NCI-H1694 treated with DMSO at 0.1 percent for 48 hours (cell line): ENCODE measurements at places on chromosomes 13 and 19.

GRCh38 chr19:31980796-31981195 lies 364.6 kb upstream of the ZNF507 start:
- no peak for DNase-seq

GRCh38 chr19:8702350-8702749 lies 3.8 kb upstream of the ACTL9 start:
- DNase-seq, result no peak

GRCh38 chr19:55189403-55189835 lies 9.3 kb upstream of the SYT5 start:
- no peak for DNase-seq

- no peak for DNase-seq
Measured at GRCh38 chr19:2428321-2428690, 920 bp upstream of the TIMM13 start.

DNA sequence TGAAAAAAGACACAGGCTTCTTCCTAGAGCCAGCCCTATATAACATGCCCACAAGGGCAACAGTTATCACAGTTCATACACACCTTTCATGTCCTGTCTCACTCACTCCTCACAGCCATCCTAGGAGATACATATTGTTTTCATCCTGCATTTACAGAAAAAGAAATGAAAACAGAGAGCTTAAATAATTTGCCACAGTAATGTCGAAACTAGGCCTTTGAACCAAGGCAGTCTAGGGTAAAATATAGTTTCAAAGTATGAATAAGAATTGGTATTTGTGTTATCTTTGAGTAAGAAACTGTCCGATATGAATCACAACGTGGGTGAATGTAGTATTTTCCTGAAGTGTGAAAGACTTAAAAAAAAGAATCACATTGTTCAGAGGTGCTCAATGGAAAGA lies 26.8 kb downstream of the CLDN10 start:
- no peak for DNase-seq

DNA sequence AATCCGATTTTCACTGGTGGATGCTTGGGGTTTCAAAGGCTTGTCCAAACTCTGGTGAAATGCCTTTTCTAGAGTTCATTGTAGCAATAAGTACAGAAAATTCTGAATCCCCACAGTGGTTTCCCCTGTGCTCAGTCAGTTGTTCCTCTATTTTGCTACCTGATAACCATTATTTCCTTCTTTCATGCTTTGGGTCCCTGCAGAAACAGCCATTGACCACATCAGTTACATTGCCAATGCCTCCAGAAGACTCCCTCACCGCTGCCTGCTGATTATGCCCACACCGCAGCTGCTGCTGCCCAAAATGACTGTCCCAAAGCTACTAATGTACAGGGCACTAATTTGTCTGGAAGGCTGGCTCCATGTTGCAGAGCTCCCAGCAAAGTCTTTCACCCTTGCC lies 517.3 kb downstream of the KLF12 start:
- no peak for DNase-seq

GRCh38 chr13:24922387-24922744 lies 158.4 kb downstream of the RNF17 start:
- DNase-seq, result no peak

DNA sequence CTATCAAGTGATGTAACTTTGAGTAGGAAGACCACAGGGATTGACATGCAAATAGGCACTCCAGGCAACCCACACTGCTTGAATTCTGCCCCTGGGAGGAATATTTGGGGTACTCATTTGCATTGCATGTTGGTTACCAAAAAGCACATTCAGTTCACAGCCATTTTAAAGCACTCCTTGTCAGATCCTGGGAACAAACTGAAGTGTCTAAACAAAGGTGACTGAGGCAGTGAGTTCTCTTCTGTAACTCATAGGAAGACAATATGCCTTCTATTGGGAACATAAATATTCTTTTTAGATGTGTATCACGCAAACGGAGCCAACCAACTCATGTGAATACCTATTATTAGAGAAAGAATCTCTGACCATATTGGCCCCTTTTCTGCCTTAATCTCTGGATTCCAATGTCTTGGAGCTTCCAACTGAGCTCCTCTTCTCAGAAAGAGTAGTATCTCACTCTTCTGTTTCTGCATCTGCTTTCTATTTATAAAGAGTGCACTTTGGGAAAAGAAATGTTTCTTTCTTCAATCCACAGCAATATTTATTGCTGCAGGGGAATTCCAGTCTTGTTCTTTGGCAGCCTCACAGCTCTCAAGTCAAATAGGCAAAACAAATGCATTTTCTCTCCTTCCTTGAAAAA lies 125.7 kb upstream of the NBEA start:
- no peak for DNase-seq

DNA sequence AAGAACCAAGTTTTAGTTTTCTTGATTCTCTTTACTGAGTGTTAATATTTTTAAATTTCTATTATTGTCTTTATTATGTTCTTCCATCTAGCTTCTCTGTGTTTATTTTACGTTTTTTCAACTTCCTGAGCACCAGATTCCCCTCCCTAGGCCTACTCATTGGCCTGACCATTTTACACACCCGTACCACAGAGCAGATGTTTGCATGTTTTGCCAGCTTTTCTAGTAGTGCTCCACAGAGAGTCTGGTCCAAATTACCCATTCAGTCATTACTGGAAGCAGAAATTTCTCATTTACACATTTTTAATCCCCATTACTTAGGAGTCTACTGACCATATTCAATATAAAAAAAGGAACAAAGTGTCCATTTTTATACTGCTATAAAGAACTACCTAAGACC lies 66.9 kb downstream of the ING1 start:
- DNase-seq, result no peak

DNA sequence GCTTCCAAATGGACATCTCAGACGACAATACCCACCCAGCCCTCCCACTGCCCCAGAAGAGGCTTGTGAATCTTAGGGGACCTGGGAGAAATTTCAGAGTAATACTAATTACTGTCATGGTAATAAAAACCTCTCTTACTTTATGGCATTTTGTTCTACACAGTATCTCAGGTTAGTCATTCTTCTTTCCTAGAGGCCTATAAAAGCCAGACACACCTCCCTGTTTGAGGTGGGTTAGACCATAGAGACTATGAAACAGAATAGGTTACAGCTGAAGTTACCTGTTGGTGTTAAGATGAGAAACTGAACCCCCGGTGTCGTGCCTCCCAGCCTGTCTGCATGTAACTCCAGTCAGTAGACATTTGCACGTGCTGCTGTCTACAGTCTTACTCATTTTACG lies 113.9 kb downstream of the SLC7A1 start:
- no peak for DNase-seq

DNA sequence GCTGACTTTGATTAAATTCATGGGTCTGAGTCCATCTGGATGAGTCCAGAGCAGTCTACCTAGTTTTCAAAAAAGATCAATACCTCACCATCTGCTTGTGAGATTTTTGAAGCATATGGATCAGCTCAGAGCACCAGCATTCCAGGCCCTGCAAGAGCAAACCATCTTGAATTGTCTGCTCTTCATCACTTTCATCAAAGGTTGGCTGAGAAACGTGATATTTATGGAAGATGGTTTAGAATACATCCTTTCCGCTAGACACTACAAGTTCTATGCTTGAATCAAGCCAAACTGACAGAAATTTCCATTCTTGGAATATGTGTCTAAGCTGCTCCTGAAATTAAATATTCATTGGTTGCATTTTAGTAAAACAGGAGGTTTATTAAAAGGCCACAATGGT lies 190.3 kb downstream of the KCNRG start:
- DNase-seq, result no peak

DNA sequence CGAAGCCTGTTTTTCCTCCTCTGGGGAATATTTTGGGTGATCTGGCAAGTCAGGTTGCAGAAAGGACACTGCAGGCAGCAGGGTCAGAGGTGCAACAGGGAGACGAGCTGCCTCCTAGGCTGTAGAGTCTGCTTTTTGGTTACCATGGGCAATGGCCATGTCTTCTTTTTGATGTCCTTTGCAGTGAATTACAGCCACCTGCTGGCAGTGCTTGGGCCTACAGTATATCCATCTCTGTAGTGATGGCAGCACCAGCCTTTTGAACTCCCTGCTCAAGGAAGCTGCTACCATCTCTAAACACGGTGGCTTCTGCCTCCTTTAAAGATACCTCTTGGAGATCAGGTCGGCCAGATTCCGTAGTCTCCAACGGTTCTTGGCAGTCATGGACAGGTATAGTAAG lies 73.9 kb downstream of the WTIP start:
- no peak for DNase-seq

DNA sequence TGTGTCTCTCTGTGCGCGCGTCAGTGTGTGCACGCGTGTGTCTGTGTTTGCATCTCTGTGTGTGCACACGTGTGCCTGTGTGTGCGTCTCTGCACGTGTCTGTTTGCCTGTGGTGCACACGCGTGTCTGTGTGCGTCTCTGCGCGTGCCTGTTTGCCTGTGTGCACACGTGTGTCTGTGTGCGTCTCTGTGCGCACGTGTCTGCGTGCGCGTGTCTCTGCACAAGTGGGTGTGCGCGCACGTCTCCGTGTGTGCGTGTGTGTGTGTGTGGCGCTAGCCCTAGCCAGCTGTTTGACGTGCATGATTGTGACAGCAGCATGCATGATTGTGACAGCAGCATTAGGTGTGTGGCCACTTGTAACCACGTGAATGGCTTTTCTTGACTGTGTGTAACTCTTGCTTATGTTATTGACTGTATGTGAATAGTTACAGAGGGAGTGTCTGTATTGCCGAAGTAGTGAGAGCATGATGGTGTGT lies 31.1 kb downstream of the ZNF146 start:
- no peak for DNase-seq

DNA sequence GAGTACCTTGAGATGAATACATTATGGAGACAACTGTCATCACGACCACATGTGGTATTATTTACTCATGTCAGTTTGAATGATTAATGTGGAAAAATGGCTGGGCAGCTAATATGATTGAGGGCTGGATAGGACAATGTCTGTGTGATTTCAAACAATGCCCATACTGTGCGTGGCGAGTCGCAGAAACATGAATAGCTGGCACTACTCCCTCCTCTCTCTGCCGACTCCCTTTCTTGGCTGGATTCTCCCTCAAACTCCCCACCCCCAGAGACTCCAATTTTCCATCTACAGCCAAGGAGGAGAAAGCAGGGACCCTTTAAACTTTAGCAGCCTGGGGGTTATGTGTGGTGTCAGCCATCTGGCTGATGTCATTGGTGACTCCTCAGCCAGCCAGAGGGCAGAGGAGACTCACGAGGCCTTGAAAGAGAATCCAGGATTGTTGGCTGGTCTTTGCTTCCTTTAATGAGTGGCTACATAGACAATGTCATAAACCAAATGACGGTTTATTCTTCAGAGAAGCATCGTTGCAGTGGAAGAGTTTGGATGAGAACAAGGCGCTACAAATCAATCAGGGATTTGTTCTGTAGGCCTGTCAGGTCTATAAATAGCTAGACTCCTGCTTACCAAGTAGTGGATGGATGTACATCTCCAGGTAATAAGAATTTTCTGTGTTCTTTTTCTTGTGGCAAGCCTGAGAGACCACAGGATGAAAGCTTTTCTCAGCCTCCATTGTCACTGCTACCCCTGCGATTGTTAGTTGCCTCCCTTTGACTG lies 165.6 kb downstream of the DLEU7 start:
- no peak for DNase-seq

- no peak for DNase-seq
Measured at GRCh38 chr13:79228972-79229371, 177.1 kb downstream of the RBM26 start.
